ENCODE measurements at places on chromosomes 16 and 17. TPM values are rescaled to one million over a fixed set of nuclear protein-coding genes. Genes with fewer than 3 reads are reported as not detected.
A peak's percentile ranks its signal among the peaks of the same experiment; 100 is the strongest.

The PPM1E gene
- total RNA-seq = not detected

The ABCA8 gene
- 365 TPM for total RNA-seq

The POLR3E gene
- total RNA-seq = 102 TPM

The HEATR9 gene
- total RNA-seq = not detected

The SLFN13 gene
- total RNA-seq = 2.3 TPM

DNA sequence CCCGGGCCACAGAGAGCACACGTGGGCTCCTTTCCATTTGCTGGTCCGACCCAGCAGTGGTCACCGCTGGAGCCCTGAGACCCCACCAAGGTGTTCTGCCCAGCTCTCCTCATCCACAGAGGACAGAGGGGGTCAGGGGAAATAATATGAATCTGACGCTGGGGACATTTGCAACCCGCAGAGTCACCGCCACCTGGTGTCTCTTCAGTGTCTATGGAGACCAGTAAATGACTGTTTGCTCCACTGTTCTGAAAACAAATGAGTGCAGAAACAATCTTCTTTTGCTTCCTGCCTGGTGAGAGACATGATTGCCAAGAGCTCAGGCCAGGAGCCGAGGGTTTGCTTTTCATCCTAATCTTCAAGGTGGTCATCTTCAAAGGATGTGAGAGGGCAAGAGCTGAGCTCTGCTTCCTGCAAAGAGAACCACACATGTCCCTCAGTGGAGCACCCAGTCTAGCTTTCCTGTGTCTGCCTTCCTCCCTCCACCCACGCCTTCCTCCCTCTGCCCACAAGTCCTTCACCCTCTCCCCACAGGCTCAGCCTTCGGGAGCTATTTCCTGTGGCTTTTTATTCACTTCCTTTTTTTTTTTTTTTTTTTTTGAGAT lies 14.7 kb upstream of the KLHDC4 start:
- DNase-seq = no peak

- peak; percentile 54 for DNase-seq
These were observed 9.2 kb upstream of the TVP23A start for GRCh38 chr16:10827691-10828341.

GRCh38 chr16:27761816-27762215 lies 211.9 kb downstream of the KATNIP start:
- DNase-seq = no peak

- DNase-seq = no peak
These were observed 24.5 kb downstream of the PEMT start for GRCh38 chr17:17566896-17567513.

DNA sequence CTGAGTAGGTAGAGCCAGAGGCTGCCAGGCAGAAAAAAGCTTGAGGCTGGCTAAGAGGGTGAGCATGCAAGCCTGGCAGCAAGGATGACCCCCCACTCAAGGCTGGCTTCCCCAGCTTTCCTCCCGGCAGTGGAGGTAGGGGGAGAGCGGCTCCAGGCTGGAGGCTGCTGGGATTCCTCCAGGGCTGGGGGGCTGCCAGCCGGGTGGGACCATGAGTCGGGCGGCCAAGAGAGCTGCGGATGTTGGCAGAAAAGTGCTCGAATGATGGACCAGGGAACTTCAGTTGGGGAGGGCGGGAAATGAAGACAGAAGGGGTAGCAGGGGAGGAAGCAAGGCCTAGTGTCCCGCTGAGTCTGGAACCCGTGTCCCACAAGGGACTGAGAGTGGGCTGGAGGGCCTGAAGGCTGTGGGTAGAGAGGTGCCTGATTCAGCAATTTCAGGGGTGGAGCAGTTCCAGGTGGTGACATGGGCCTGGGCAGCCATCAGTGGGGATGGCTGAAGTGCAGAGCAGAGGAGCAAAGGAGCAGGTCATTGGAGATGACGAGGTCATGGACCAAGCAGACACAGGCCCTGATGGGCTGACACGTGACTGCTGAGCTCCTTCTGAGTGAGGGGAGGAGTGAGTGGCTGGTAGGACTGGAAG lies 20.3 kb downstream of the HSD11B2 start:
- no peak for DNase-seq

GRCh38 chr17:41965694-41966462 lies 717 bp upstream of the CNP start:
- no peak for DNase-seq

DNA sequence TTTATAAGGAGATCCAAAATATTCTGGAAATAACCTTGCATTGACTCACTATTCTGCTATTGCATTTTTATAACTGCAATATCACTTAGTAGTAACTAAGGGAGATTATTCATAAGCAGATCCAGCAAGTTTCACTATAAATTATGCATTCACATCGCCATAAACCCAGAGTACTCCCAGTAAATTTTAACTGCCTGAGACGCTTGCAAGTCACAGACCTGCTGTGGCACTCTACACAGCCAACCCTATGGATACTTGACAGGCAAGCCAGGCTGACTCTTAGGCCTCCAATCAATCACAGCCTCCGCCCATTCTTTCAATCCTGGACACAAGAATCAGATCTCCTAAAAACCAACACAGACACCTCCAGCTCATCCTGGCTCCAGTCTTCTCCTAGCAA lies 28.2 kb downstream of the USP31 start:
- no peak for DNase-seq

DNA sequence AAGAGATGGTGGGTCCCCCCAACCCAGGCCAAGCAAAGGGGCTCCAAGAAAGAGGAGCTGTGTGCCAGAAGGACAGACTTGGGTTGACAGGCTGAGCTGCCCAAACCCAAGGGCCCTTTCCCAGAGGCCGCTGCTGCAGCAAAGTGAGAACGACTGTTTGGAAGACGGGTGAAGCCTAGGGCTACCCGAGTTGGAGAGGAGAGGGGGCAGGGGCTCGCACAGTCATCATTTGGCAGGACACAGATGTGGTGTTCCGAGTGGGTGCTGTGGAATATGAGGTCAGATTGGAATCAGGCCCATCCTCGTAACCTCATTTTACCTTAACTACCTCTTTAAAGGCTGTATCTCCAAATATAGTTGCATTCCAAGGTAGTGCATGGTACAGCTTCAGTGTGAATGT lies 5.3 kb upstream of the MFAP4 start:
- DNase-seq = no peak

- no peak for DNase-seq
These were observed 197.9 kb downstream of the HS3ST3B1 start for GRCh38 chr17:14498812-14499211.

DNA sequence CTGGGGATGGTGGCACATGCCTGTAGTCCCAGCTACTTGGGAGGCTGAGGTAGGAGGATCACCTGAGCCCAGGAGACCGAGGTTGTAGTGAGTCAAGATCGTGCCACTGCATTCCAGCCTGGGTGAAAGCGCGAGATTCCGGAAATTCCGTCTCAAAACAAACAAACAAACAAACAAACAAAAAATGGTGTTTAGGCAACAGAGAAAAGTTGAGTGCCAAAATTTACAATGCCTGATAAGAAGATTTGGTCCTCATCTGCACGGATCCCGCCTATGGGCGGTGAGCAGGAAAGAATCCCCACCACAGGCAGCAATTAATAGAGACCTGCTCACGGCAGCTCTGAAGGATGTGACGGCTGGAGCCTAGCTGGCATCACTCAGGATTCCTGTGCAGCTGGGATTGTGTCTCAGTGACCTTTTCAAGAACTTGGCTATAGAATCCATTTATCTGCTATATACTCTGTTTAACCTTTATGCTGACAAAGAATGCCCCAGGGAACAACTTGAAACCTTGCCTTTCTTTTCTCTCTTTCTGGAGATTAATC lies 14.0 kb upstream of the TEX2 start:
- DNase-seq = no peak

DNA sequence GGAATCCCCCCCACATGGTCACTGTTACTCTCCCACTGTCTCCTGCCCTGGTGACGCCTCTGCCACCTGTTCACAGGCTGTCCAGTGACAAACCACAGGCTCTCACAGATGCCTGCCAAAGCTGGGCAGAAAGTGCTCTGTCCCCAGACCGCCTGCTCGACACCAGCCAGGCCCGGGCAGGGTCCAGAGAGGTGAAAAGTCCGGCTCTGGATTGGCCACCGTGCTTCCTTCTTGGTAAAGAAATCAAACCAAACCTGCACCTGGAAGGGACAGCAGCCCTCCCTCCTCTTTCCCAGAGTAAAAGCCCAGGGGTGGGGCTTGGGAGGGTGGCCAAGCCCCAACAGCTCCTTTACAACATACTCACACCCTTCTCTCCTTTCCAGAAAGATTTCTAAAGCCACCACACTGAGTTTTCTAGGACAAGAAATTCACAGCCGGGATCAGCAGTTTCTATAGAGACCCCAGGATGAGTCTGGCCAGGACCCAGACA lies 6.2 kb downstream of the PCGF2 start:
- DNase-seq = no peak

DNA sequence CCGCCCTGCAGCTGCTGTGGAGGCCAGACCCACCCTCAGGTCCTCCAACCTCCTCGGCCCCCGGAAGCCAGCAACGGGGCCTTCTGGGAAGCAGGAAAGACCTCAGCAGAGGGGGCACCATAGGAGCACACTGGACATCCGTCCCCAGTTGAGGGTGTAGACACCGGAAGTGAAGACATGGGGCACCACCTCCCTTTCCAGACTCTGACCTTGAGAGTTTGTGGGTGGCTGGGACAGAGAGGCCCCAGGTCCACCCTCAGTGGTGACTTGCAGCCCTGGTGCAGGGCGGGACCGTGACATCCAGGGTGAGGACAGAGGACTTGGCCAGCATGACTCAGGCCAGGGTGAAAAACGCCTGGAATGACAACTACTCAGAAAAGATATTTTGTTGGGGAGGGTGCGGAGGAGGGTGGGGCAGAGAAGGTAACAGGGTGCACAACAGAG lies 19.9 kb downstream of the CEP295NL start:
- peak; percentile 76 for DNase-seq

DNA sequence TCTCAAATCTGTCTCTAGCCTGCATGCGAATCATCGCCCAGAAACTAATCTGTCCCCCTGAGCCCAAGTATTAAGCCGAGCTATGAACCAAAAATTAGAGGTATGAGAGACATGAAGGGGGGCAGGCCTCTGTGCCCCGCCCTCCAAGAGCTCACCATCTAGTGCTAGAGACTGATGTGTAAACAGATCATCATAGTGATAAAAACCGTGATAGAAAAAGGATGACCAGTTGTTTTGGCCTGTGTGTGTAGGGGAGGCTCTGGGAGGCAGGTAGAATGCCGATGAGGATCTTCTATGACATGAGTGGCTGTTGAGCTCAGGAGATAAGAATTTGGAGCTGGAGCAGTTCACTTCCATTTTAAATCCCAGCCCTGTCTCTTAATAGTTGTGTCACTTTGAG lies 89.1 kb upstream of the TBX2 start:
- DNase-seq = no peak

GRCh38 chr16:73572135-73572828 lies 524.4 kb upstream of the ZFHX3 start:
- DNase-seq = no peak

GRCh38 chr16:2715966-2716885 lies 3.8 kb downstream of the PRSS27 start:
- no peak for DNase-seq
